ENCODE measurements at places on chromosomes 5 and 9. TPM values are rescaled to one million over a fixed set of nuclear protein-coding genes. Genes with fewer than 3 reads are reported as not detected.

Gene OSTF1
- total RNA-seq, result 116 TPM

Gene PHF24
- not detected for total RNA-seq

Gene PCDHB12
- not detected for total RNA-seq

Gene PCDHGA6
- 0.57 TPM for total RNA-seq

Gene FOXD4L3
- total RNA-seq, result 0.16 TPM

Gene PCDHB15
- total RNA-seq, result not detected

Gene ATP10B
- total RNA-seq, result not detected

Gene ANKRD34B
- total RNA-seq, result not detected

Gene NEUROG1
- not detected for total RNA-seq

Gene PTGS1
- total RNA-seq, result 0.43 TPM

Gene CDH6
- not detected for total RNA-seq

Gene MAST4
- total RNA-seq, result 14.3 TPM

Gene RFX3
- total RNA-seq, result 9.4 TPM

Gene LCN9
- not detected for total RNA-seq

Gene IL4
- 4.0 TPM for total RNA-seq

Gene SV2C
- total RNA-seq, result 0.02 TPM

Gene TMEM174
- total RNA-seq, result not detected

Gene PGM5
- not detected for total RNA-seq

Gene MSX2
- total RNA-seq, result not detected

Gene PROB1
- total RNA-seq, result 6.0 TPM

Gene SLC27A4
- total RNA-seq, result 22.5 TPM

Gene BRD9
- 66.4 TPM for total RNA-seq
